ENCODE measurements at places on chromosomes 1 and 21. TPM values are rescaled to one million over a fixed set of nuclear protein-coding genes. Genes with fewer than 3 reads are reported as not detected.

GRCh38 chr1:5477716-5478115 is 514.5 kb downstream of the NPHP4 start:
- no peak for DNase-seq

GRCh38 chr1:32693455-32694174 is 9.0 kb downstream of the SYNC start:
- DNase-seq = no peak

- DNase-seq = no peak
Observed at GRCh38 chr1:41514381-41514780, 29.9 kb upstream of the EDN2 start.

DNA sequence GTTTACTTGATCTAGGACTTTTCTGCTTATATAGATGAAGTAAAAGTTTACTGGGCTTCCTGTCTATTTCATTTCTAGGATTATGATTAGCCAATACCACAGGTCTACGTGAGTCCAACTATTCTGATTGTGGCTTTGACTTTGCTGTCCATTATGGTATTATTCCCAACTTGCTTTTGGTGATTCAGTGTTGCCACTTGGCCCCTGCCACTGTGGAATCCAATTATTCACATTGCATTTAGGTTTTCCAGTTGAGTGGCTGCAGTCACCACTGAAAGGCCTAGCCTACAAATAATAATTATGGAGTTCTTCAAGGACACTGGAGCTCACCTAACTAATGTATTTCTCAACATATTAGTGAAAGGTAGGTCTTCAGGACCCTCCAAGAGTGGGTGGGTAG is 574.3 kb upstream of the USP24 start:
- no peak for DNase-seq

DNA sequence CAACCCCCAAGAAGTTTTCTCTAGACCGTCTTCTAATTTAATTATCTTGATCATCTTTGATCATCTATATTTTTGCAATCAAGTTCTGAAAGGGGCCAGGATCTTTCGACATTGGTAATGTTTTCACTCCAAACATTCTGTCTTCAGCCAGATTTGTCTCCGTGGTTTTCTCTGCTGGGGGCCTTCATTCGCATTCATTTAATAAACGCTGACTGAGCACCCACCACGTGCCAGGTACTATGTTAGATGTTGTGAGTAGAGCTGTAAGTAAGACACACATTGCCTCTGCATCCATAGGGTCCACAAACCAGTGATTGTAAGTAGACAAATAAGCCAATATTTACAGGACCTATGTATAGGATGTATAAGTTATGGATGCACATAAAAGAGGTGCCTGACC is 134.5 kb upstream of the MROH9 start:
- DNase-seq = no peak

DNA sequence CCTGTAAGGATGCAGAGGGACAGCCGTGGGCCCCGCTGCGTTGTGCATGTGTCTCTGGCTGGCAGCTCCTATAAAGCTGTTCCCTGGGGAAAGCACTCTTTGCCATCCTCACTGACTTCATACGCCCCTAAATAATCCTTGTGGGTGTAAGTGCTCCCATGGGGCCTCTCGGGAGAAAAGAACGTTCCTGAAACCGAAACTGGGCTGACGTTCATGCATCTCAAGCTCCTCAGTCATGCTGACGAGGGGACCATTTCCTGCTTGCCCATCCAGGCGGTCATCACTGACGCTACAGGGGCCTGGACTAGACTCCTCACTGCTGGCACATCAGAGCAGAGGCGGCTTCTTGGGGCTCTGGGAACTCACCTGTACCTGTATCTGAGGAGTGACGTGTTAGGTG is 73.1 kb upstream of the USP24 start:
- DNase-seq = no peak

- DNase-seq = no peak
Observed at GRCh38 chr1:26570287-26570686, 40.7 kb downstream of the RPS6KA1 start.

- DNase-seq = no peak
Observed at GRCh38 chr1:98766255-98766654, 104.7 kb downstream of the SNX7 start.

- DNase-seq = no peak
Observed at GRCh38 chr1:38860454-38860795, 853 bp upstream of the RRAGC start.

DNA sequence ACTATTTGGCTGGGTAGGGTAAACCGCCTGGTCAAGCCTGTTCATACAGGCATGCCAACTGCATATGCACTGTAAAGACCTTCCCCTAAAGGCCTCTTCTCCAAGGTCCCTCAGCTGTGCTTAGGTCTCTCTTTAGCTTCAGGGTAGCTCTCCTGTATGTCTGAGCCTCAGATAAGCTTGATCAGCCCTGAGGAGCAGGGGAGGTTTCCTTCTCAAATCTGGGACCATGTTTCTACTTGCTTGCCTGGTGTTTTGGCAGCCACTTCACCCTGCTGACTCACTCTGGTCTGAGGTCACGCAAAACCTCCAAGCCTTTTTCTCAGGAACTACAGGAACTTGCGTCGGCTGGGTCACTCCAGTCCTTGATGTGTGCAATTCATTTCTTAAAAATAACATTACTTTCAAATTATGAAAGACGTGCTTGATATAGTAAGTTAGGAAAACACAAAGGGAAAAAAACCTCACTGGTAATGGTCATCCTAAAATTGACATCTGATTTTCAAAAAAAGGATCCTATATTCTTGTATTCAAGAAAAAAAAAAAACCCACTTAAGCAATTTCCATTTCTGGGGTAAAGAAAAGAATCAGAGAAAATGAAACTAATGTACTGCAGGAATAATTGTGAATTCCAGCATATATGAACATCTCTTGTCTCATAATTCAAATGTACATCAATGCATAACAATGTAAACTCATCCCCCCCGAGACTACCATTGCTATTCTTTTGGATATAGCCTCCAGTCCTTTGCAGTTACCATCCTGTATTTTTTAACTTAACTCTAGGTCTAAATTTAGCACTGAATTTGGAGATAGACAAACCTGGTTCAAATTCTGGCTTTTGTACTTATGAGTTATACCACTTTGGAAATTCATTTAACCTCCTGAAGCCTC is 24.8 kb upstream of the RNF19B start:
- DNase-seq = no peak

GRCh38 chr21:41868062-41868710 is 11.0 kb downstream of the PRDM15 start:
- DNase-seq = no peak

DNA sequence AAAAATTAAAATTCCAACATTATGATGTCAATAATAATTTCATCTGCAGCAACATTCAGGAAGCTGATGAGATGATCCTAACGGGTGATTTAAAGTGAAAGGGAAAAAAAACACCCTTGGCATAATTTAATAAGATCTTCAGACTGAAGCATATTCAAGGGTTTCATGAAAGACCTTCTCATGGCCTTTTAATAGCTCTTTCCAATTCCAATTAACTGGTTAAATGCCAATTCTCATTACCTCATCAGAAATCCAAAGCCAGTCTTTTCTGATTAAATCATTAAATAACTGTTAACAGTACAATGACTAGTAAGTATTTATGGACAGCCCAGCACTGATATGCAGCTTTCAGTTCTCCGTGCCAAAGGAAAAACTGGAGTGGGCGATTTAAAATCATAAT is 407.5 kb downstream of the SMYD3 start:
- no peak for DNase-seq

GRCh38 chr1:221246628-221247415 is 367.6 kb downstream of the HLX start:
- DNase-seq = no peak

- no peak for DNase-seq
Observed at GRCh38 chr1:36944883-36945282, 89.4 kb downstream of the GRIK3 start.

Gene AURKAIP1
- 92.7 TPM for total RNA-seq

Gene TENT5C
- total RNA-seq = 2.3 TPM

Gene WDR26
- total RNA-seq = 38.3 TPM

Gene SH2D2A
- total RNA-seq = 0.32 TPM

Gene POU2F1
- 10.5 TPM for total RNA-seq

Gene KLF17
- not detected for total RNA-seq

Gene DIO1
- total RNA-seq = not detected

Gene PALMD
- 39.2 TPM for total RNA-seq

Gene FAM78B
- 0.76 TPM for total RNA-seq

Gene KCNA2
- 0.57 TPM for total RNA-seq

Gene SZRD1
- 51.7 TPM for total RNA-seq

All from esophagus squamous epithelium (tissue), 5 donors.